ENCODE measurements at places on chromosomes 3 and 15. TPM values are rescaled to one million over a fixed set of nuclear protein-coding genes. Genes with fewer than 3 reads are reported as not detected.

The ITIH1 gene
- 0.17 TPM for total RNA-seq

The LPP gene
- 102 TPM for total RNA-seq

The TPRG1 gene
- total RNA-seq = 0.52 TPM

The NANOGP8 gene
- total RNA-seq = not detected

The PDE8A gene
- 30.5 TPM for total RNA-seq

The PLSCR5 gene
- total RNA-seq = not detected

The RTP3 gene
- not detected for total RNA-seq

The PTX3 gene
- 1,136 TPM for total RNA-seq

The VPS39 gene
- 57.7 TPM for total RNA-seq

The CSNK1G1 gene
- total RNA-seq = 27.2 TPM

The ZNF639 gene
- total RNA-seq = 44.4 TPM

The RTP1 gene
- total RNA-seq = not detected

The CCNB2 gene
- 11.1 TPM for total RNA-seq

The GPR62 gene
- 0.07 TPM for total RNA-seq

The TFRC gene
- total RNA-seq = 297 TPM

The DUOXA1 gene
- total RNA-seq = 0.07 TPM

The C3orf49 gene
- total RNA-seq = not detected

The LRTM1 gene
- not detected for total RNA-seq

The IQCH gene
- 5.0 TPM for total RNA-seq

The SEMA3B gene
- 25.6 TPM for total RNA-seq
